Mesenchymal stem cell (in vitro differentiated cells and primary cell): ENCODE measurements at places on chromosomes 11 and 22.

DNA sequence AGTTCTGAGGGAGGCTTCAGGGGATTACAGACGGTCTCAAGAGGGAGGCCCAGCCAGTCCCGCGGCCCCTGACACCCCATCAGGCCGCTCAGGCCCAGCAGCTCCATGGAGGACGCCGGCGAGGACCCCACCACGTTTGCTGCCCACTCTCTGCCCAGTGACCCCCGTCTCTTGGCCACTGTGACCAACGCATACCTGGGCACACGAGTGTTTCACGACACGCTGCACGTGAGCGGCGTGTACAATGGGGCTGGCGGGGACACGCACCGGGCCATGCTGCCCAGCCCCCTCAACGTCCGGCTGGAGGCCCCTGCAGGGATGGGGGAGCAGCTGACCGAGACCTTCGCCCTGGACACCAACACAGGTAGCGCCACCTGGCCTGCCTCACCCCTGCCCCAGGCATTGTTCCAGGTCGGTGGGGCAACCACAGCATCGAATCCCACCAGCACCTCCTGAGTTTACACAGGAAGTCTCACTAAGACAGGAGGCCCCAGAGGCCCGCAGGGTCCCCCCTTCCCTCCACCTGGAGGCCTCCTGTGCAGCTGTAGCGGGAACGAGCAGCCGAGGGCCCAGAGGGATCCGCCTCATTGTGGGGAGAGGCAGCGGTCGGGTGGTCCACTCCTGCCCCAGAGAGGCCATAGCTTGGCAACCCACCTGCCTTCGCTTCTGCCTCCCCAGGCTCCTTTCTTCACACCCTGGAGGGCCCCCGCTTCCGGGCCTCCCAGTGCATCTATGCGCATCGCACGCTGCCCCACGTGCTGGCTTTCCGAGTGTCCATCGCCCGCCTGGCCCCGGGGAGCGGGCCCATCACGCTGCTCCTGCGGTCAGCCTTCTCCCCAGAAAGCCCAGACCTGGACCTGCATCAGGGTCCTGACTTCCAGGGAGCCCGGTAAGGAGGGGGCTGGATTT lies 1.0 kb downstream of the PGGHG start:
- DNase-seq, result no peak

DNA sequence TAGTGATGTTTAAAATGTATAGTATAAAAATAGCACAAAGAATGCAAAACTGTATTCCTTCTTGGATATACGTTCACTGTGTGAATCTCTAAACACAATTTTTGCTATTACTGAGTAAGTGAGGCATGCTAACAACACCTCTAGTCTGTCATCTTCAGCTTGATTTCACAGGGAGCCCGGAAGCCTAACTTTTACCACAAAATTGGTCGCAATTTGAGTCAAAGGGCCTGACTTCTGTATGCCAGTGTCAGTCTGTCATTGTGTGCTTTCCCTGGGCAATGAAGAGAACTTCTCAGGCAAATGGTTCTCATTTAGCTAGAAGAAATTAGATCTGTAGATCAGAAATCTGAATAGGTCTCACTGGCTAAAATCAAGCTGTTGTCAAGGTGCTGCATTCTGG lies 1059.5 kb downstream of the FAM181B start:
- DNase-seq, result no peak

- peak; percentile 29 for DNase-seq
Measured at GRCh38 chr11:3021125-3021524, 29.0 kb upstream of the NAP1L4 start.

DNA sequence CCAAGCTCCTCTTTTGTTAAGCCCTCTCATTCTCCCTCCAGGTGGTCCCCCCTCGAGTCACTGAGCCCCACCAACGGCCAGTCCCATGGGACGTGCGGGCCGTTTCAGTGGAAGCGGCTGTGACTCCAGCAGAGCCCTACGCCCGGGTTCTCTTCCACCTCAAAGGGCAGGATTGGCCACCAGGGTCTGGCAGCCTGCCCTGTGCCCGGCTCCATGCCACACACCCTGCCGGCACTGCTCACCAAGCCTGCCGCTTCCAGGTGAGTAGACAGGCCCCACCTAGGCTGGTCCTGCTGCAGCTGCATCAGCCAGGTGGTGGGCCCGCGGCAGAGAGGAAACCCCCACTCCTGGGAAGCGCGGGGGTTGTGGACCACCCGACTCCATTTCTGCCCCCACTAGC lies 3.3 kb downstream of the TMEM132A start:
- DNase-seq, result no peak

DNA sequence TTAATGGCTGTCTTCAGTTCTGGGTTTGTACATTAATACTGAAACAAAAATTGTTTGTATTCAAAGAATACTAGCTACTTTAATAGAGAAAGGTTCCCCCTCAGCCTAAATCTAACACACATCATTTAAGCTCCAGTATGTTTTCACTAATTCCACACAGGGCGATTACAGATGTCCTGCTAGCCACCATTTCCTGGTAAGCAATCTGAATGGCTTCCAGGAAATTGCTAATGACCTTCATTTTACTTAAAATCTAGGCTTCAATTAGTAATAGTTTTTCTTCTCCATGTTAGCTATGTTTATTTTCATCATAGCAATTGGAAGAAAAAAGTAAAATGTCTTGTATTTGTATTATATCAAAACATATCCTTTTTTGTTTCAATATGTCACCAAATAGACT lies 132.8 kb downstream of the SOX6 start:
- no peak for DNase-seq

DNA sequence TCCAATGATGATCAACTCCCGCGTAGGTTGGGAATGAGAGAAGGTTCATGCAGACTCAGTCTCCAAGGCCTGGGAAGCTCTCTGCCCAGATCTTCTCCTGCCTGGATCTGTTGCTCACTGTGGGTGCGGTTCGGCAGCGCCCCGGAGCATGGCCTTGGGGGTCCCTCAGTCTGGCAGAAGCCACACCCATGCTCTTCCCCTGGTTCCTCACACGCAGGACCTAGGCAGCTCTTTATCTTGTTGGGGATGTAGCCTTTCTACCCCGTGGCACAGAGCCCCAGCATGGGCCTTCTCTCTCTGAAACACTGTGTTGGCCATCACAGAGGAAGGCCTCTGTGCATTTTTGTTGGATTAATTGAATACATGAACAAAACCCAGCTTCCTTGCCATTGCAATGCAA lies 1461.6 kb downstream of the BRD1 start:
- DNase-seq, result no peak

DNA sequence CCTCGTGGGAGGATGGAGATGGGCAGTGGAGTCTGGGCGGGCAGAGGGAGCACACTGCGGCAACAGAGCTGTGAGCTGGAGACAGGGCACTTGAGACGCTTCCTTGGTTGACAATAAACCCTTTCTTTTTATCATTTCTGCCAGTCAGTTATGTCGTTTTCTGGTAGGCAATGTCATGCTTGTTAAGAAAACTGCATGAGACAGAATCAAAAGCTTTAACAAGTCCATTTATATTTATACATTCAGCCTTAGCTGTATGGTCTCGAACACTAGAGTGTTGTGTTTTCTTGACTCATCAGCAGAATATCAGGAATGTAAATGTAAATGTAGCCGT lies 31.9 kb downstream of the PPFIA1 start:
- no peak for DNase-seq

DNA sequence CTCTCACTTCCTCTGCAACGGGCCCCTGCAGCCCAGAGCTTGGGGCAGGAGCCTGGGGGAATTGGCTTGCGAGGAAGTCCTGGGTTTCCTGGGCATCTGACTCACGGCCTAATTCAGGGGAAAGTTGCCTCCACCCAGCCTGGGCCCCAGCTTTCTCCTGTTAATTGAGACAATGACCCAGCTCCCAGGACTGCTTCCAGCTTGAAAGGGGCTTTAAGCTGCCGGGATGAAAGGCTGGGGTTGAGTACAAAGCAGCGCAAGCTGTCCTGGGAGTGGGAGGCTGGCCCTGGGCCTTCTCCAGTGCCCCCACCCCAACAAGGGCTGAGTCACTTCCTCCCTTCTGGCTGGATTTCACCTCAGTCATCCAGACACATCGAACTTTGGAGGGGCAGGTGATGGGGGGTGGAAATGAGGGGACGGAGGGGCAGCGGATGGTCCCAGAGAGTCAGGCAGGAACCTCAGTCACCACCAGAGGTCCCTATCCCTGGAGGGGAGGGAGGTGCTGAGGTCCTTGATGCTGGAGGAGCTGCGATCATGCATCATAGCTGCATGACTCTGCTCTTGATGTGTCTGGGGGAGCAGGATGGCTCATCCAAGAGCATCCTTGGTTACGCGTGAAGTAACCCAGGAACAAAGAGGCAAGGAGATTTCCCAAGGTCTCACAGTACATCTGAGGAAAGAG lies 30.1 kb upstream of the OAF start:
- peak; percentile 56 for DNase-seq

- DNase-seq, result no peak
Measured at GRCh38 chr22:35172442-35172841, 84.9 kb upstream of the HMGXB4 start.
